ENCODE measurements at places on chromosomes 1 and 21.

- no peak for DNase-seq
Measured at GRCh38 chr1:160550572-160551034, 27.5 kb upstream of the SLAMF6 start.

DNA sequence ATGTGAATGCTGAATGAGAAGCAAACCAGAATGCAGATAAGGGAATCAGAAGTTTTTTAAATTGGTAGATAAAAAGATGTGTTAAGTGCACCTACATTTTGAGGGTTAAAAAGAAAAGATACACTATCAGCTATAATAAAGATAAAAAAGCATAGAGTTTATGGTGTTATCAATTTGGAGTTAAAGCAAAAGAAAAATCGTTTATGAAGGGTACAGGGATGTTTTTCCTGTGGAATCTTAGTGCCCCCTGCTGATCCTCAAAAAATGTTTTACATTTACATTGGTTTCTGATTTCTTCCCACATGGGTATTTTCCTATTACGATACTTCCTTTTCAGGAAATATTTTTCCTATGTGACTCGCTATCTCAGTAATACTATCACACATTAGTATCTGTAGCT is 293.5 kb downstream of the MRPL39 start:
- peak; percentile 70 for DNase-seq

DNA sequence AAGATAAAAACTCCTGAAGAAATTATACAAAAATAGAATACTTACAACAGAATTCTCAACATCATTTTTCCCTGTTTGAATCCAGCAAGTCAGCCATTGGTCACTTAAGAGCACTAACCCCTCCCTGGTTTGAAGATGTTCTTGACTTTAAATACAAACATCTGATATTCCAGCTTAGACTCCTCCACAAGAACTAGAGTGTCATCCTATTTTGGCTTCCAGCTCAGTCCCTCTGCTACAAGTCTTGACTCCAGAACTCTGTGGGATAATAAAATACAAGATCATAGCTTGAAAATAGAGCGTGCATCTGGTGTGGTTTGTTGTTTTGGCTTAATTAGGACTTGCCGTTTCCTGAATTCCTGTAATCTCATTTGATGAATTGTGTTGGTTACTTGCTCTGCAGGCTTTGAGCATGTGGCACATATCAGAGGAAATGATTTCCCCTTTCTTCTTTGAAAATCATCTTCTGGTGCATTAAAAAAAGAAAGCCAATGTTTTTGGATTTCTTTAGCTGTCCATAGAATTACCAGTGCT is 63.7 kb upstream of the DPT start:
- no peak for DNase-seq

DNA sequence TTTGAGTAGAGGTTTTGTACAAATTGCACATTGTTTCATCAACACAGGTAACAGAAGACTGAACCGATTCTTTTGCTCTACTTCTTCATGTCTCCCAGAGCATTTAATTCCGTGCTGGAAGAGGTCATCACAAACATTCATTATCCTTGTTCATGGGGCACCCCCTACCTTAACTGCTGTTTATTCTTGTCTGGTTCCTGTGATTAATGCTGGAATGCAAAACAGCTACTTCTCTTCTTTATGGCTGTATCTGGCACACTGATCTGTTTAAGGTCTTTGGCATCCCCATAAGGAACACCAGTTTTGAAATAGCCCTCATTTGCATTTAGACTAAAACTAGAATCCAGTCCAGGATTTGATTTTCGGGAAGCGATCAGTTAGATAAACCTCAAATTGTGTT is 42.2 kb downstream of the NTNG1 start:
- peak; percentile 7 for DNase-seq

- no peak for DNase-seq
Measured at GRCh38 chr1:53576866-53577760, 117.9 kb downstream of the DMRTB1 start.

- DNase-seq, result no peak
Measured at GRCh38 chr1:111274653-111275052, 16.0 kb upstream of the CHIA start.

DNA sequence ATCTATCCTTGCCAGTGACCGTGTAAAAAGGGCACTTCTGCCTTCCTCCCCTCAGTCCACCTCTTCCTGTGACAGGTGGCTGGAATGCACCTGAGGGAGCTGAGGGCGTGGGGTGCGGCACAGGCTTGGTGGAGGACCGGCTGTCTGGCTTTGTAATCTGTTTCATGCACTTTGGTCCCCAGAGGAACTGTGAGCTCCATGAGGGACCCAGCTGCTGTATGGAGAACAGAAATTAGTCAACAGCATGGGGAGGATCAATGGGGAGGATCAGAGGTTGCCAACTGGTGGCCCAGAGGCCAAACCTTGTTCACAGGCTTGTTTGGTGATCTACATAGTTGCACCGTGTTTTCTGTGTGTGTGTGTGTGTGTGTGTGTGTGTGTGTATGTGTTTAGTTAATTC is 19.0 kb upstream of the LUZP1 start:
- DNase-seq, result no peak

GRCh38 chr1:171218661-171219060 is 29.6 kb upstream of the FMO1 start:
- peak; percentile 52 for DNase-seq

DNA sequence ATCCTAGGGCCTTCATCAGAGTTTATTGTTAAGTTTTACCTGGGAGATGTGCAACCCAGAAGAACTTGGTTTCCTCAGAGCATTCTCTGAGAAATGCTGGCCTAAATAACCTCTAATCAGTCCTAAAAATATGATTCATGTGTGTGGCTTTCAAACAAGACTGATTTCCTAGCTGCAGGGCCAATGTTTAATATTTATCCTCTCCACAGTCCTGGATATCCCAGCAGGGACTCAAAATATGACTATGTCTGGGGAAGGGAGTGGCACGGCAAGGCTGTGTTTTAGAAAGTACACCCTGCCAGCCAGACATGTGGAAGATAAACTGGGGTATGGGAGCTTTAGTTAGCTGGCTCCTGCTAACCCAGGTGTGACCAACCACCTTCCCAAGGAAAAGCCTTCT is 26.3 kb downstream of the PLPP3 start:
- DNase-seq, result peak; percentile 64

- DNase-seq, result peak; percentile 34
Measured at GRCh38 chr1:238628110-238628509, 737.4 kb upstream of the ZP4 start.

GRCh38 chr1:231855926-231856325 is 229.3 kb downstream of the DISC1 start:
- no peak for DNase-seq

GRCh38 chr1:183477986-183478781 is 5.9 kb downstream of the SMG7 start:
- no peak for DNase-seq

DNA sequence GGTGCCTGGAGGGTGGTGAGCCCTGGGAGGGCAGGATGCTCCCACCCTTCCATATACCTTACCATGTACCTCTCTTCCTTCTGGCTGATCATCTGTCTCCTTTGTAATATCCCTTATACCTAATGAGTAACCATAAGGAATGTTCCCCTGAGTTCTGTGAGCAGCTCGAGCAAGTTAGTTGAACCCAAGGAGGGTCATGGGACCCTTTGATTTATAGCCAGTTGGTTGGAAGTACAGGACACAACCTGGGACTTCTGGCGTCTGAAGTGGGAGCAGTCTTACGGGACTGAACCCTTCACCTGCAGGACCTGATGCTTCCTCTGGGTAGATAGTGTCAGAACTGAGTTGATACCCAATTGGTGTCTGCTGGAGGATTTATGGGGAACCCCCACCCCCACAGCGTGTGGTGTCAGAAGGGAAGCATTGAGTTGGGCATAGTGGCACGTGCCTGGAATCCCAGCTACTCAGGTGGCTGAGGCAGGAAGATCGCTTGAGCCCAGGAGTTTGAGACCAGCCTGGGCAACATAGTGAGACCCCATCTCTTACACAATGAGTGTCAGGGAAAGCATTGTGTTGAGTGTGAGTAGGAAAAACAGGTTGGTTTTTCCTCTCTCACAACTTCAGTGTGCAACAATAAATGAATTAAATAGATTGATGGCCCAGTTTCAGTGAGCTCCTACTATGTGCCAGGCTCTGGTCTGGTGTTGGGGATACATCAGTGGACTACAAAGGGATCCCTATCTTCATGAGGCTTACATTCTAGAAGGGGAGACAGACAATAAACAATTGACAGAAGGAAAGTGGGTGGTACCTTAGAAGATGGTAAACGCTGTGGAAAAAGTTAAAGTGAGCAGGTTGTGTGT is 16.0 kb downstream of the DNAJC16 start:
- DNase-seq, result no peak

GRCh38 chr1:18007391-18008041 is 100.1 kb upstream of the IGSF21 start:
- no peak for DNase-seq

DNA sequence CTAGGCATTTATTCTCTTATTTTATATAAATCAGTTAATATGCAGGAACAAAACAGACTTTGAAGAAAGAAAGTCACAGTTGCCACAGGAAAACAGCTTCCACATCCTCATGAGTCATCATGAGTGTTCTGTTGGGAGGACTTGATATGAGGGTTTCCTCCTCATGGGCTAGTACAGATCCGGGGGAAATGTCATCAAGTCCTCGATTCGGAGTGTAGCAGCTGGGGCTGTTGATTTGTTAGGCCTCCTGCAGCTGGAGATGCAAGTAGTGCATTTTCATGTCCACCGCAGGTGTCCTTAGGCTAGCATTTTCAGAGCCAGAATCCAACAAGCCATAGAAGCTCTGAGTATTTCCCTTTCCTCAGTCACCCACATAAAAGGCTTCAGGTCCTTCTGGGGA is 36.7 kb downstream of the ADAM30 start:
- peak; percentile 58 for DNase-seq

- DNase-seq, result peak; percentile 52
Measured at GRCh38 chr1:162404550-162405160, 7.3 kb downstream of the SH2D1B start.

- DNase-seq, result no peak
Measured at GRCh38 chr1:232788235-232788872, 16.9 kb upstream of the MAP10 start.

DNA sequence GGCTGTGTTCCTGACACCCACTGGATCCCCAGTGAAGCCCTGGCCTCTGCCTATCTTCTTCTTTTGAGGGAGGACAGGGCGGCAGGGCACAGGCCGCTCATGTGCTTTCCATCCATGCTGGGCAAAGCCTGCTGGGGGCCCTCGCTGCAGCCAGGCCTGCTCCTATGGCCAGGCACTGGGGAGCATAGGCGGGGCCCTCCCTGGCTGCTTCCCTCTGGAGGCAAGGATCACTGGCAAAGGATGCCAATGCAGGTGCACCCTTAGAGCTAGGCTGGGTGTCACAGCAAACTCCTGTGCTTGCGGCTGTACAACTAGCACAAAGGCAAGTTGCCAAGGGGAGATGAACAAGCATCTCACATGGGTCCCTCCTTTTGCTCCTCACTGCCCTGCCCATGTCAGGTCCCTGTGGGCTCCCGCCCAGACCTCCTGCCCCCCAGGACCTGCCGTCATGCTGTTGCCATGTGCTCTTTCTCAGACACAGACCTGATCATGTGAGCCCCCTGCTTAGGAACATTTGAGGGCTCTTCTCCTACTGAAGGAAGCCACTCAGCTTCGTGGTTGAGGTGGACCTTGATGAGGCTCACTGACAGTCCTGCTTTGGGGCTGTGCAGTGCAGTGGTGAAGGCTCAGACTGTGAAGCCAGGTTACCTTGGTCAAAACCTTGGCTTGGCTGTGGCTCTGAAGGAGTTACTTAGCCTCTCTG is 393.6 kb downstream of the PTPRU start:
- no peak for DNase-seq

DNA sequence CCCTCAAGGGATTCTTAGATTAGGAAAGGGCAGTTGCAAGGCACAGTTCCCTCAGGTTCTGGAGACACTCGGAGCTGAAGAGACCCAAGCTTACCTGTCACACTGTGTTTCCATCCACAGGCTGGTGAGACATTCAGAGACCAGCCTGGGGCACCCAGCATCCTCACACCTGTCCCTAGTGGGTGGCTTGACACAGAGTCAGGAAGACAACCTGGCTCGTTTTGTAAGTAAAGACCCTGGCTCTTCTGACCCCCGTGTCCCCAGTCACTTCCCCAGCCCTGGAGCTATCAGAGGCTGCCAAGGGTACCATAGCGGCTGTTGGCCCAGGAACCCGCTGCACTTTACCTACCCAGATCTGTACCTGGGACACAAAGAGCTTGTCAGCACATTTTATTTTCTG is 409.8 kb downstream of the MATN1 start:
- DNase-seq, result no peak

- peak; percentile 24 for DNase-seq
Measured at GRCh38 chr21:28215214-28215954, 777.3 kb downstream of the LTN1 start.

DNA sequence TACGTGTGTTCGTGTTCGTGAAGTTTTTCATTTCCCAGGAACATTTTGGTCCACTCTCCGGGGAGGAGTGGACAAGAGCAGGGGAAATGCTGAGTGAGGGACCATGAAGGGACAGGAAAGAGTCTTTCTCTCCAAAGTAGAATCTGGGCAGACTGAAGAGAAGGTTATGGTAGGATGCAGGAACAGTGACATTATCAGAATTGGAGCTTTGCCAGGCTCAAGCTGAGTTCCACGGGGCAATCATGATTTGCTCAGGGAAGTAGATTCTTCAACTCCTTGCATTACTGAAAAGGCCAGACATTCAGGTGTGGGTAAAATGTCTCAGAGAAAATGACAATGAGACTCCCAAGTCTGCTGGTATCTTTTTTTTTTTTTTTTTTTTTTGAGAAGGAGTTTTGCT is 16.6 kb downstream of the ATP1A4 start:
- DNase-seq, result no peak

GRCh38 chr1:90990779-90991178 is 31.1 kb downstream of the ZNF644 start:
- no peak for DNase-seq

GRCh38 chr1:89986020-89986419 is 8.9 kb upstream of the ZNF326 start:
- no peak for DNase-seq

DNA sequence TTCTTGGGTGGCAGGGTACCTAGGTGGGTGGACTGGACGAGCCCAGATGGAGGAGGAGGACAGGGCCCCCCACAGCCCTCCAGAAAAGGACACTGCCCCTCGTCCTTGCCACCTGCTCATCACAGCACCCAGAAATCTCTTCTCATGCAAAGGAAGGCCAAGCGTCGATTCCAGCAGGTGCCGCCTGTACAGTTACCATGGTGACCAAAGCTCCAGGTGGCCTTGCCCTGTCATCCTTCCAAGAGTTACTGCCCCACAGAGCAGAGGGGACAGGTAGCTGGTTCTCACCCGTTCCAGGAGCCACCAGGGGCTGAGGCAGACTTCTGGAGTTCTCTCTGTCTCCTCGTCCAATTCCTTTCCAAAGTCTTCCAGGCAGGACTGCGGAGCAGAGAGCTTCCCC is 119.9 kb upstream of the VAMP3 start:
- no peak for DNase-seq
